GM12892 (cell line): ENCODE measurements at places on chromosomes 12 and 14.

GRCh38 chr12:116116650-116117424, 160.7 kb downstream of the MED13L start:
- DNase-seq = no peak

DNA sequence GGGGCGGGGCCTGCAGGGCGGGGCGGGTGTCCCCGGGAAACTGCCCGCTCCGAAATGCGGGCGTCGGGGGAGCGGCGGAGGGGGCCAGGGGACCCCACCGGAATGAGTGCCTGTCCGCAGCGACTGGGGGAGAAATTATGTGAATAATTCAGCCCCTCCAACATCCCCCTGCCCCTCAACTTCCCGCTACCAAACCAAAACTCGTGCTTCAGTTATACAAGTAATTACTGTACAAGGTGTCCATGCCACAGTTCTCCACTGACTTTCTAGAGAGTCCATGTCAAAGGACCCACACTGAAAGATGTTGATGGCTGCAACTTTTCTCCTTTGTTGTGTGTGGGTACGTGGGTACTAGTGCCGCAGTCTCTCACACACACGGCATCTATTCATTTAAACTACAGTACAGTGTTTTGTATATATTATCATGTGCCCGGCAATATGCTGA, 414 bp upstream of the CDK17 start:
- DNase-seq = no peak

DNA sequence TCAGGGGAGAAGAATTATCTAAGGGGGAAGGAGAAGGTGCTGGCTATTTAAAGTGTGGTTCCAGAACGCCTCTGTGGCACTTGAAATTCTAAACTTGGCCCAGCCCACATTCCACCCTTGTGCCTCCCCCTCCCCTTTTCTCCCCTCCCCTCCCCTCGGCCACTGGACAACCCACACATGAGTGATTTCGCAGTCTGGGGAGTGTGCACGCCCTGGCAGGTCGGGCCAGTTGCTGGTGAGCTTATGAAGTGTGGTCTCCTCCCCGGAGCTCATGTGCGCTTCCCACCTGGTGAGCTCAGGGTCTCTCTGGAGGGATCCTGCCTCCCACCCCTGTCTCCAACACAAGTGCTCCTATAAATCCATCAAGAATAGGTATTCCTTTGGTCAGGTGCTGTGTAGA, at the start of gene SLC6A13:
Gene SLC6A13 (minus strand): TSS at position 20 of the 400 bp plus-strand sequence. CDS start 2,784 bp downstream, outside the sequence.
- no peak for DNase-seq

GRCh38 chr12:84150201-84150600, 762.4 kb downstream of the SLC6A15 start:
- no peak for DNase-seq

DNA sequence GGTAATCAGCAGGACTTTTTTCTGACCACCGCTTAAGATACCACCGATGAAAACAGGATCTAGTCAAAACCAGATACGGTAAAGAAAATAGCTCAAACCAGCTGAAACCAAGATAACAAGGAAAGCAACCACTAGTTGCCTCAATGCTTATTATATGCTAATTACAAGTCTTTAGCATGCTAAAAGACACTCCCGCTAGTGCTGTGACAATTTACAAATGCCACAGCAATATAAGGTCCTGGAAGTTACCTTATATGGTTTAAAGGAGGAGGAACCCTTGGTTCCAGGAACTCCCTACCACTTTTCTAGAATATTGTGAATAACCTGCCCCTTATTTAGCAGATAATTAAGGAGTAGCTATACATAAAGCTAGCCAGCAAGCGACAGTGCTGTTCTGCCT, 976.4 kb upstream of the SEL1L start:
- no peak for DNase-seq

DNA sequence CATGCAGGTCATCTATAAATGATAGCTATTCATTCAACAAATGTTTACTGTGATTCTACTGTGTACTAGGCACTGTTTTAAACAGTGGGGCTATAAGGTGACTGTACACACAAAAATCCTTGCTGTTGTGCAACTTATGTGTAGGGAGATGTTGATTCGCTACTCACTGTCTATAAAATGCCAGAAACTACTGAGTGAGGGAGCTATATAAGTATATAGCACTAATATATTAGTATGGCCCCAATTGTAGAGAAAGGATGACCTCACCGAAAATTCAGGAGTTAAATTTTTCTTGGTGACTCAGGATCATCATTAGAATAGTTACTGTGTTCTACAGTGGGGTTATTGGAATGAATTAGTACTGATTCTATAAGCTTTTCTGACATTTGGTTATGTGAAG, 117.4 kb downstream of the TGFB3 start:
- DNase-seq = no peak

DNA sequence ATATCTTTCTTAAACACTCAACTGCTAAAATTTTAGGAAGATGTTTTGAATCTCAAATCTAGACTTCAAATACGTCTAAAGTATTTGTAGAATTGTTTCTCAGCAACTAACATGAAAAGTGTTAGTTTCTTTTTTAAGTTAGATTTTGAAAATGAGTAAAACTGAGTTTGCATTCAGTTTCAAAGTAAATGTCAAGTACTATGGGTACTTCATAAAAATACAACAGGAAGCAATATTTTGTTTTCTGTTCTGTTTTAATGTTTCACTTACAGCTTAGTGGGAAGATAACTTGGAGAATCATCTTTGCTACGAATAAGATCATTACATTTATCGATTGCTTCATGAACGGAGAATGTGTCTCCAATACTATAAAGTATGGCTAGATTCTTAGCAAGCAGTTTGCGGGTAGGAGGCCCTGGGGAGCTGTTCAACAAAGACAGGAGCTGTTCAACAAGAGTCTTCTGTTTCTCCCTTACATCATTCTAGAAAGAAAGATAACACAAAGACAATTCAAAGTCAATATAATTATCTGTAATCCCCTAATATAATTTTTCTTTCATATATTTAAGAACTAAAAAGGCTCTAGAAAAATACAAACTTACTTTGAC, 20.2 kb downstream of the HEATR5A start:
- DNase-seq = no peak

- no peak for DNase-seq
Measured at GRCh38 chr12:23281295-23281694, 656.3 kb downstream of the ETNK1 start.

DNA sequence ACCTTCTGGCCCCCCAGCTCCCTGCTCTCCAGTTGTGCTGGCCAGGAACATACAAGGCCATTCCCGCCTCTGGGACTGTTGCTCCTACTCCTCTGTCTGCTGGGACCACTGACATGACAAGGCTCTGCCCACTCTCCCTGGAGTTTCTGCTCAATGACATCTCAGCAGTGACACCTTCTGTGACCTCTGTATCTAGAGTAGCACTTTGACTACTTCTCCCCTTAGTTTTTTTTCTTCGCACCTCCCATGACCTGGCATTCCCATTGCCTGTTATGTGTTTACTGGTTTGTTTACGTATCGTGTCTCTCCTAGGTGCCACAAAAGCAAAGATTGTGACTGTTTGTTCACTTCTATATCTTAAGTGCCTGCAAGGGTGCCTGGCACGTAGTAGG, 40.1 kb upstream of the TMEM263 start:
- no peak for DNase-seq

GRCh38 chr12:5248230-5248629, 183.7 kb upstream of the NTF3 start:
- DNase-seq = no peak

DNA sequence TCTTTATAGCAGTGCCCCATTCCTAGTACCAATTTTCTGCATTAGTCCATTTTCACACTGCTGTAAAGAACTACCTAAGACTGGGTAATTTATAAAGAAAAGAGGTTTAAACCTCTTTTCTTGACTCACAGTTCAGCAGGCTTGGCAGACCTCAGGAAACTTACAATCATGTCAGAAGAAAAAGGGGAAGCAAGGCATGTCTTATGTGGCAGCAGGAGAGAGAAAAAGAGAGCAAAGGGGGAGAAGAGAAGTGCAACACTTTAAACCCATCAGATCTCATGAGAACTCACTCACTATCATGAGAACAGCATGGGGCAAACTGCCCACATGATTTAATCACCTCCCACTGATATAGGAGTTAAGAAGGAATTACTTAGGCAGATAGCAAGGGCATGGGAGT, 101.6 kb upstream of the PLEKHG7 start:
- DNase-seq = no peak
